Upper lobe of right lung (tissue), 1 donor: ENCODE measurements at places on chromosomes 2 and 18. TPM values are rescaled to one million over a fixed set of nuclear protein-coding genes. Genes with fewer than 3 reads are reported as not detected.

DNA sequence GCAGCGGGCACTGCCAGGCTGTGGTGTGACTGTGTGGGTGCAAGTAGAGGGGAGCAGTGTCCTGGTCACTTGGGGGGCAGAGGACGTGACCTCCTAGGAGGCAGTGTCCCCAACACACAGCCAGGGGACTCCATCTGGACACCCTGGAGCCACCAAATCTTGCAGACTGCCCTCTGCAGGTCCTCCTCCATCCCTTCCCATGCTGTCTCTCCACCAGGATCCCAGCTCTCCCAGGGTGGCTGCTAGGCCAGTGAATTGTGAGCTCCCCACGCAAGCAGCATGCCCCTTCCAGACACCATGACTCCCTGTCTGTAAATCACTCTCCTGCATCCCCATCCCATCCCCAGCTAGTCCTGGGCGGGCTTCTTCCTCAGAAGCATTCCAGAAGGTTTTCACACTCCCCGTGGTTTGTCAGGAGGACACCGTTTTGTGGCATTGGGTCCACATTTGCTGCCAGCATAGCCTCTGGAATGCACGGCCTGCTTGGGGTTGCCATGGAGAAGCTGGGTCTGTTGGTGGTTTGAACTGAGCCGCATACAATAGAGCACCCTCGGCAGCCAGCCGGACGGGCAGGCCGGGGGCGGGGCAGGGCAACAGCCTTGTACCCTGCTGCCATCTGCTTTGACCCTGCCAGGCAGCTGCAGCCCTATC, 210.7 kb downstream of the KLHL29 start:
- no peaks in the 10 kb centered on the region for H3K27me3 ChIP-seq
- no peak overlapping the region for H3K27ac ChIP-seq
- no peak for DNase-seq
- no peak overlapping the region for H3K4me3 ChIP-seq

DNA sequence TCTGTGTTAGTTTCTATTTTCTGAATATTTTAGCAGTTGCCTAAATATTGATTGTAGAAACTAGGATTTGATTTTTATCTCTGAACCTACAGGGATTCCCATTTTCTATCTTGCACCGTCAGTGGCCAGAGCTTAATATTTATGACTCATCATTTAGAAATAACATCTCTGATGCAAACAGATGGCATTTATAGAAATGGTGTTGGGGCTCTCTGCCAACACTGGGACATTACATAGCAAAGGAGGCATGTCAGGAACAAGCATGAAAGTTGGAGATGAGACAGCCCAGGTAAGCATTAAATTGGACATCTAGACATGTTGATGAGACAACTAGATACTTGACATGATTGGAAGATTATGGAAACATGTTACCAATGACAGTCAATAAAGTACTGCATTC, 165.3 kb upstream of the SYT4 start:
- DNase-seq: no peak
- H3K4me1 ChIP-seq: no peaks in the 10 kb centered on the region
- no peaks in the 10 kb centered on the region for H3K27me3 ChIP-seq
- H3K27ac ChIP-seq: no peak overlapping the region
- no peaks in the 10 kb centered on the region for H3K36me3 ChIP-seq

DNA sequence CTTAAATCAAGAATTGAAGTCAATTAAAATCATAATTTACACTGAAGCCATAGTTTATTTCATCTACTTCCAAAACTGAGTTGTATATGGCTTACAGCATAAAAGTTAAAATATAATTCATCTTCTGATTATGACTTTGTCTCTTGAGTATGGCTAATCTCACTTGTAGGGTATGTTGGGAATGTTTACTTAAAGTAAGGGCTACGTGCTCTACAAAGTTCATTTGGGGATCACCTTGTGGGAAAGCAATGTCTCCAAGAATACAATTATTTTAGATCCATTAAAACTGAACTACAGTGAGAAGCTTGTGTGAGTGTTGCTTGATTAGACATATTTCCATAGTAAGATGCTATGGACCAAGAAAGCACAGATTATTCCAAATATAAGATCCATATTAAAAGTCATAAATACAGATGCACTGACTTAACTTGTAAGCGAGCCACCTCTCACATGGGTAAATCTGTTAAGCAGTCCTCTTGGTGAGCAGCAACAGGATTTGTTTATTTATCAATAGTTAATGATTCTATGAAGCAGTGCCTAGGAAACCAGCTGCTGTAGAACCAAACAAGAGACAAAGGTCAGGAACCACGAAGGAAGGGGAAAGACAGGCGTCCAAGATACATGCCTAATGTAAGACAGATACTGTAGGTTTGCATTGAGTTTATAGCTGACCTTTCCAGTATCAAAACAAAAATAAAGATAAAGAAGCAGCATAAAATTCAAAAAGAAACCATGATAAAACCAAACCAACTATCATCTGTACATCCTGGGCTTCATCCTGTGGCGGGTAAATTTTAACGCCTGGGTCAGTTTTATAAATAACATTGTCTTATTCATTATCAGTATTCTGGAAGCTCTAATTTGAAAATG, 24.8 kb downstream of the DSG4 start:
- no peak overlapping the region for H3K27ac ChIP-seq
- H3K4me3 ChIP-seq: no peak overlapping the region
- H3K36me3 ChIP-seq: no peaks in the 10 kb centered on the region

GRCh38 chr2:158998551-158999248, 30.3 kb downstream of the TANC1 start:
- peak overlapping the region; percentile 3 for H3K27ac ChIP-seq
- H3K27me3 ChIP-seq: no peaks in the 10 kb centered on the region
- no peak for DNase-seq
- H3K4me3 ChIP-seq: no peak overlapping the region
- peaks cover 39% of the 10 kb centered on the region for H3K4me1 ChIP-seq

The MCEE gene
- 19.5 TPM for total RNA-seq

- no peaks in the 10 kb centered on the region for H3K36me3 ChIP-seq
- H3K4me1 ChIP-seq: no peaks in the 10 kb centered on the region
- H3K27me3 ChIP-seq: no peaks in the 10 kb centered on the region
These were observed 38.0 kb downstream of the CYP1B1 start for GRCh38 chr2:38037757-38038621.

- no peak overlapping the region for H3K4me3 ChIP-seq
- DNase-seq: no peak
- peaks cover 31% of the 10 kb centered on the region for H3K27me3 ChIP-seq
These were observed 972 bp upstream of the IGFBP5 start for GRCh38 chr2:216696321-216696720.

GRCh38 chr2:13115643-13116042, 398.9 kb downstream of the TRIB2 start:
- DNase-seq: no peak
- H3K4me1 ChIP-seq: no peaks in the 10 kb centered on the region
- no peaks in the 10 kb centered on the region for H3K36me3 ChIP-seq
- no peak overlapping the region for H3K4me3 ChIP-seq
- H3K27me3 ChIP-seq: no peaks in the 10 kb centered on the region
- no peak overlapping the region for H3K27ac ChIP-seq

The INPP5D gene
- total RNA-seq: 33.3 TPM

DNA sequence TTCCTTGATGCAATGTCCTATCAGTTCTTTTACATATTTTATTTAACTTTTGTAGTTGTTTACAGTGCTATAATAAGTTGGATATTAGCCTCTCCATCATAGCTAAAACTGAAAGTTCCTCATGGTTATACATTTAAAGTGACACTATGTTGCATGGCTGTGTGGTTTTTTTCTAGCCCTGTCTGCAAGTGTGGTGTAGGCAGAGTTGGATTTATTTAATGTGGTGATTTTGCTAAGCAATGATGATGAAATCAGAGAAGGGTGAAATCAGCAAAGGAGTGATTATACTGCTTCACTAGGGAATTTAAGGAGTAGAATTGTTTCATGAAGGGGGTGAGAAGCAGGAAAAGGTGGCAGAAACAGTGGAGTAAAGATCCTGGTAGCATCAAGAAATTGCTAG, 18.3 kb upstream of the ENOSF1 start:
- no peak overlapping the region for H3K27ac ChIP-seq
- no peaks in the 10 kb centered on the region for H3K4me1 ChIP-seq
- DNase-seq: no peak
- peaks cover 29% of the 10 kb centered on the region for H3K36me3 ChIP-seq
- H3K27me3 ChIP-seq: no peaks in the 10 kb centered on the region

DNA sequence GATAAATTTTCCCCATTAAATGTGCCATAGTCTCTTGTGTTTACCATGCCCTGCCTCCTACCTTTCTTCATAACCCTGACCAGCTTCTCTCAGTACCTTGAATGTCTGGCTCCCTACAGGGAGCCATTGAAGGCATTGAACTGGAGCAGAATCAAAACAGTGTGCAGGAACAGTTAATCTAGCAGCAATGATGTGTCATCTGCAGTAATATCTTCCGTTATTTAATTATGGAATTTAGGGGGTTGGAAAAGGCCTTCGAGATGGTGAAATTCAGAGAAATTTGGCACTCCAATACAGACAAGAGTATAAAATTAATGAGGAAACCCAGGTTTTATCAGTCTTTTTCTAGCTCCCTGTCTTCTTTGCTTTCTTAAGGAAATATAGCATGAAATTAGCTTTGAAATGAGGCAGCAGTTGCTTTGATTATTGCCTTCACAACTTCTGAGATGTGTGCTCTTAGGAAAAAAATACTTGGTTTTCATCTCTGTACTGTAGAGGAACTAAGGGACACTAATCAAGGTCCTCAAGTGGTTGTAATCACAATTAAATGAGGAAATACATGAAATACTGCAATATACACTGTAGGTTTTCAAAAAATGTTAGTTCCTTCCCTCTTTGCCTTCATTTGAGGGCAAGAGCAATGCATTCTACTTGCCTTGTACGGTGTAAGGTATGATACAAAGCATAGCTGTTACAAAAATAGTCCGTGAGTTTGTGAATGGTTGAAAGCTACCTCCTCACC, 369.1 kb downstream of the SETBP1 start:
- no peaks in the 10 kb centered on the region for H3K27me3 ChIP-seq
- H3K27ac ChIP-seq: no peak overlapping the region
- H3K4me1 ChIP-seq: peaks cover 7% of the 10 kb centered on the region
- H3K4me3 ChIP-seq: no peak overlapping the region

DNA sequence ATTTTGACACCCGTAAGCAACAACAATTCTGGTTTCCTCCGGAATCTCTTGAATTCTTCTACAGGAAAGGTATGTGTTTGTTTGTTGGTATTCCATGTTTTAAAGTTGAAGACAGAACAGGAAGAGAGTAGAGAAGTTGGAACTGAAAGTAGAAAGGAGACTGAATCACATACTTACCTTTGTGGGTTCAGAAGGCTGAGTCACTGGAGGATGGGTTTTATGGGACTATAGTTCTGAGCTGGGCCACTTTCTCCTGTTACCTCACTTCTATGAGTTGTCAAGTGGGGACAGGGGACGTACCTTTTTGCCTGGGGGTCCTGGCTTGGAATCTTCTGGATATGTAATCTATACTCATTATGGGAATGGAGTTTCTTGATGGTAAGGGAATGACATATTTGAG, 40.9 kb downstream of the KDM3A start:
- H3K36me3 ChIP-seq: peaks cover 100% of the 10 kb centered on the region
- no peak overlapping the region for H3K4me3 ChIP-seq
- no peaks in the 10 kb centered on the region for H3K27me3 ChIP-seq
- peak overlapping the region; percentile 55 for H3K27ac ChIP-seq

GRCh38 chr2:68031542-68032160, 31.2 kb downstream of the C1D start:
- DNase-seq: no peak
- H3K27me3 ChIP-seq: no peaks in the 10 kb centered on the region
- no peak overlapping the region for H3K27ac ChIP-seq
- H3K4me1 ChIP-seq: no peaks in the 10 kb centered on the region
- no peak overlapping the region for H3K4me3 ChIP-seq

The PPP4R3B gene
- total RNA-seq: 65.5 TPM

- DNase-seq: no peak
- H3K36me3 ChIP-seq: no peaks in the 10 kb centered on the region
- H3K4me1 ChIP-seq: no peaks in the 10 kb centered on the region
- H3K27me3 ChIP-seq: no peaks in the 10 kb centered on the region
- H3K4me3 ChIP-seq: no peak overlapping the region
- no peak overlapping the region for H3K27ac ChIP-seq
These were observed 24.6 kb upstream of the DAW1 start for GRCh38 chr2:227846831-227847230.

DNA sequence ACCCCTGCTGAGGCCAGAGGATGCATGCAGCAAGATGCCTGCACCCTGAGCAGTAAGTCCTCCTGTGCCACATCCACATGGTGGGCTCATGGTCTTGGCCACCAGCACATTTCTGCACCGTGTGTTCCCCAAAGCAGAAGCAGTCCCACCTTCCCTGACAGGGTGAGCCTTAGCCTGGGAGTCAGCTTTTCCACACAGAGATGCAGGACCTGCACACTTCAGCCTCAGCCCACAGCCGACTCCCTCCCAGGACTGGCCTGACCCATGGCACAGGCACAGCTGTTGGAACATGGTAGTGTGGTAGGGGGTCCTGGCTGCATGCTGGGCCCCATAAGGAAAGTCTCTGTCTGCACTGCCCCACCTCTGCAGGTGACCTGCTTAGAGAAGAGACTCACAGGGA, 5.0 kb downstream of the SNED1 start:
- no peaks in the 10 kb centered on the region for H3K27me3 ChIP-seq
- H3K4me3 ChIP-seq: no peak overlapping the region
- DNase-seq: no peak

DNA sequence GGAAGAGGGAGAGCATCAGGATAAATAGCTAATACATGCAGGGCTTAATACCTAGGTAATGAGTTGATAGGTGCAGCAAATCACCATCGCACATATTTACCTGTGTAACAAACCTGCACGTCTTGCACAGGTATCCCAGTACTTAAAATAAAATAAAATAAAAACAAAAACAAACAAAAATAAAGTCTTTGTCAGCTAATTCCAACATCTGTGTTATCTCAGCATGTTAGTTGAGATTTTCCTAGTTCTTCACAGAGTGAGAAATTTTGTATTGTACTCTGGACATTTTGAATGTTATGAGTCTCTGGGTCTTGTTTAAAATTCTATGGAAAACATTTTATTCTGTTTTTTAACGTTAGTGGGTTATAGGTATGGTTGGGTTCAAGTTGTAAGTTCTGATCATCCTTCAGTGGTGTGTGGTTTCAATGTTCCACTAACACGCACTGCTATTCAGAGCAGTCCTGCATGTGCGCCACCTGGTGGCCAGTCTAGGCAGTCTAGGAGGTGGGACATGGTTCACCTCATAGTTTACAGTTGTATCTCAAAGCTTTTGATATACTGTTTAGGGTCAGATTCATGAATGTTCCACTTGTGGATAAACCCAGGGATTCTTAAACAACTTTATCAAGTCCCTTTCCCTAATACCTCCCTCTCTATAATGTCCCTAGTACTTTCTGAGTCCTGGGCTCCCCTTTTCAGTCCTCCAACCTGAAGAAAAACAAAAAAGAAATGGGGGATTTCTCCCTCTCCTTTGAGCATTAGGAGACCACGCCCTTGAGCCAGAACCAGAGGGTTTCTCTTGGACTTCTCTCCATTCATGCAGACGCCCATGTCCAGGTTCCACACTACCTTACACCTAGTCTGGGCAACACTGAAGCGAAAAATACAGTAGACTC, 213.4 kb upstream of the GATA6 start:
- H3K36me3 ChIP-seq: no peaks in the 10 kb centered on the region
- no peaks in the 10 kb centered on the region for H3K4me1 ChIP-seq
- no peak overlapping the region for H3K27ac ChIP-seq
- no peaks in the 10 kb centered on the region for H3K27me3 ChIP-seq
- no peak overlapping the region for H3K4me3 ChIP-seq
